ENCODE measurements at places on chromosomes 12 and 14.

DNA sequence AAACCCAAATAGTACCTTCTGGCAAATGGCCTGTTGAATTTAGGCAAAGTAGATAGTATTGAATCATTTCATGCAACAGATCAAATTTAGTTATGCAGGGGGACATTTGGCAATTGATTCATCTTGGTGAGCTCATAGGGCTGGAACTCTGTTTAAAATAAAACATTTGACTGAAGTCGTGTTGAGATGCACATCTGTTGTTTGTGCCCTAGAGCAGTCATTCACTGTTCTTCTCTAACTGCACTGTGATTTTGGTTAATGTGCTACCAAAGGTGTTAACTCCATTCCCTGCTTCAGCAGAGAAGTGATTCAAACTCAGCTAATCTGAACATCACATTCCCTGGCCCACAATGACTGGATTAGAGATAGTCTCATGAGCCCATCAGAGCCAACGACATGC, 44.0 kb upstream of the CSRP2 start:
- no peak for DNase-seq

GRCh38 chr12:10554756-10555481, 49.2 kb downstream of the EIF2S3B start:
- no peak for DNase-seq

- no peak for DNase-seq
Measured at GRCh38 chr12:40203060-40203430, 21.8 kb upstream of the LRRK2 start.

GRCh38 chr14:47422191-47422590, 253.2 kb downstream of the MDGA2 start:
- DNase-seq = no peak

DNA sequence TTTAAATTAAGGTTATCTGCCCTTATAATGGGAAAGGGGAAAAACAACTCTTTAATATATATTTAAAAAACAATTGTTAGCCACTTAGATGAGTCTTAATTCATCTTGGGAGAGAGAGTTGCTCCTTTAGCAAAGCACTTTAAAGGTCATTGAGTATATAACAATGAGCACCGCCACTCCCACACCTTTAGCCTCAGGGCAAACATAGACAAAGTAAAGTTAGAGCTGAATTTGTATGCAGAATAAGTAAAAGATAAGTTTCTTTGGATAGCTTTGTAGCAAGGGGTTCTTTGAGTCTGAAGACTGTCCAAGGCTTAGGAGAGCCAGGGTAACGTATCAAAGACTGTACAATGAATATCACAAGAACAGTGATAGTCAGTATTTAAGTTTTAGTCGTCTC, 728.8 kb upstream of the LMO3 start:
- no peak for DNase-seq

DNA sequence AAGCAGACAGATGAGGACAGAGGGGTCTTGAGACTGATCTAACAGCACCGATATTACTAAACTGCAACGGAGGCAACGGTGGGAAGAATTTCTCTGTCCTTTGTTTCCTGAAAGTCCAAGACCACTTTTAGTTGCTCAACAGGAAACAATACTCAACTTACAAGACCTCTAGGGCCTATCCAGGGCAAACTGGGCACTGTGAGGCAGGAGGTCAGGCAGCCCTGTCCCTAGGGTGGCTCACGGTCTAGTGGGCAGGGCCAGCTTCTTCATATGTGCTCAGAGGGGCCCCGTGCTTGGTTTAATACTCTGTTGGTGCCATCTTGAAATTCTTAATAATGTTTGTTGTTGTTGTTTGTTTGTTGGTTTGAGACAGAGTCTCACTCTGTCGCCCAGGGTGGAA, 14.2 kb downstream of the SSH1 start:
- no peak for DNase-seq

DNA sequence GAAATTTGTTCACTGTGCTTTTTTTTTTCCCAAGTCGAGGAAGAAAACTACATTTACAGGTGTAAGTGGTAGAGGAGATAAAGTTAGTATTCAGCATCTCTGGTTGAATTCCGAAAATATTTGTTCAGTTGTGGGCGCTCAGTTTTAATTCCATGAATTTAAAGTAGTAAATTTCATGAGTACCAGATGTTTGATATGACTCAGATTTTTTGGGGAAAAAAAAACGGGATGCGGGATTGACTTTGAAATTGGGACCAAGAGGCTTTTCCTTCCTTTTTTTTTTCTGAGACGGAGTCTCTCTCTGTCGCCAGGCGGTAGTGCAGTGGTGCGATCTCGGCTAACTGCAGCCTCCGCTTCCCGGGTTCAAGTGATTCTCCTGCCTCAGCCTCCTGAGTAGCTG, 1.6 kb downstream of the TULP3 start:
- no peak for DNase-seq

- no peak for DNase-seq
Measured at GRCh38 chr12:48592591-48593086, 22.8 kb upstream of the LALBA start.

All from stimulated activated CD8-positive, alpha-beta memory T cell treated with anti-CD3 and anti-CD28 coated beads, Interleukin-12 subunit alpha, Interleukin-12 subunit beta, amount 100 ng/mL, for 1 hour (primary cell).